ENCODE measurements at places on chromosomes 13 and 19. TPM values are rescaled to one million over a fixed set of nuclear protein-coding genes. Genes with fewer than 3 reads are reported as not detected.

DNA sequence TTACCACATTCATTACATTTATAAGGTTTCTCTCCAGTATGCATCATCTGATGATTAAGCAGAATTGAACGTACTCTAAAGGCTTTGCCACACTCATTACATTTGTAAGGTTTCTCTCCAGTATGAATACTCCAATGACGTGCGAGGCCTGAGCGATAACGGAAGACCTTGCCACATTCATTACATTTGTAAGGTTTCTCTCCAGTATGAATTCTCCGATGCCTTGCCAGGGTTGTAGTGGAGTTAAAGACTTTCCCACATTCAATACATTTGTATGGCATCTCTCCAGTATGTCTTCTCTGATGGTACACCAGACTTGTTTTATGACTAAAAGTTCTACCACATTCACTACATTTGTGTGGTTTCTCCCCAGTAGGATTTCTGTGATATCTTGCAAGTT is 16.8 kb upstream of the ZNF432 start:
- DNase-seq, result no peak

GRCh38 chr13:30622551-30622950 is 4.8 kb downstream of the USPL1 start:
- no peak for DNase-seq

- DNase-seq, result no peak
These were observed 2.0 kb upstream of the IL17D start for GRCh38 chr13:20701461-20701860.

DNA sequence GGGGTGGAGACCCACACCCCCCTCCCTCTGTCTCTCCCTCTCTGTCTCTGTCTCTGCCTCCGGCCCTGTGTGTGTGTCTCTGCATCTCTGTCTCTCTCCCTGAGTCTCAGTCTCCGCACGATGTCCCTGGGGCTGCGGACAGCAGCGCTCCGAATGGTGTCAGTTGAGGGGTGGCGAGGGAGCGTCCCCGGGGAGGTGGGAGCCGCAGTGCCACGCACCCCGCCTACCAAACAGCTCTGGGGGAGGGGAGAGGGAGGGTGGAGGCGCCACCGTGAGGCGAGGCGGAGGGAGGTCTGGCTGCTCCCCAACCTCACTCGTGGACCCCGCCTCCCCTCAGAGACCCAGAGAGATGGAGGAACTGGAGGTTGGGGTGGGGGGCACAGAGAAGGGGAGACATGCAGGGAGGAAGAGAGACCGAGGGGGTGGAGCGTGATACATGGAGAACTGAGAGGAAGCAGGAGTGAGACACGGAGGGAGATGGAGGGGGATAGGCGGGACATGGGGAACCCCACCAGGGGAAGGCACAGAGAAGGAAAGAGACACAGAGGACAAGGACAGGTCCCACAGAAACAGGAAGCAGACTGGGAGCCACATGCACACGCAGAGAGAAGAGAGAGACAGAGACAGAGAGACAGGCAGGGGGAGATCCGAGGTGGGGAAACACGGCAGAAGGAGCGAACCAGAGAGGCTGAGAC is 7.2 kb downstream of the ERFL start:
- DNase-seq, result no peak

DNA sequence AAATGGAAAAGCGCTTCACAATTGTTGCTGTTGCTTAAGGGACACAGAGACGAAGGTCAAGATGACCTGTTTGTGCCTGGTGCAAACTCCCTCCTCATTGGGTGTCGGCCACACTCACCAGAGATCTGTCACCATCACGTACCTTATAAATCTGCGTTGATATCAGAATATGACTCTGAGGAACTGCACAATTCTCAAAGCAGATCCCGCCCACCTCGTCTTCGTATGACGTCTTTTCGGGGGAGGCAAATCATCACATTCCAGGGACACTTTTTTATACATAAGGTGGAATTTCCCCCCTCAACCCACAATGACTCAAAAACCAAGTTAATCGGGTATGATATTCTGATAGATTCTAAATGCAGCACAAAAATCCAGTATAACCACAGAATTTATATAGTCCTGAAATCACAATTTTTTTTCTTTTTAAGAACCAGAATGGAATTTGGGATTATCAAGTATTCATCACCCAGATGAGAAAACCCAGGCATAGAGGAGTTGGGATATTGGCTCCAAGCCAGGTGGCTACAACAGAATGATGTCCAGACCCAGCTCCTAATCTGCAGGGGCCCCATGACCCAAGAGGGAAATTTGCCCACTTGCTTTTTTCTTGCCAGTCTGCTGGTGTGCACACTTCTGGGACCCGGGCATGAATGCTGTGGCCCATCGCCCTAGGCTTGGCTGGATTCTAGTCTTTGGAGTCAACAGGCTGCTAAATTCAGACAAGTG is 50.6 kb upstream of the MTIF3 start:
- peak; percentile 36 for DNase-seq

DNA sequence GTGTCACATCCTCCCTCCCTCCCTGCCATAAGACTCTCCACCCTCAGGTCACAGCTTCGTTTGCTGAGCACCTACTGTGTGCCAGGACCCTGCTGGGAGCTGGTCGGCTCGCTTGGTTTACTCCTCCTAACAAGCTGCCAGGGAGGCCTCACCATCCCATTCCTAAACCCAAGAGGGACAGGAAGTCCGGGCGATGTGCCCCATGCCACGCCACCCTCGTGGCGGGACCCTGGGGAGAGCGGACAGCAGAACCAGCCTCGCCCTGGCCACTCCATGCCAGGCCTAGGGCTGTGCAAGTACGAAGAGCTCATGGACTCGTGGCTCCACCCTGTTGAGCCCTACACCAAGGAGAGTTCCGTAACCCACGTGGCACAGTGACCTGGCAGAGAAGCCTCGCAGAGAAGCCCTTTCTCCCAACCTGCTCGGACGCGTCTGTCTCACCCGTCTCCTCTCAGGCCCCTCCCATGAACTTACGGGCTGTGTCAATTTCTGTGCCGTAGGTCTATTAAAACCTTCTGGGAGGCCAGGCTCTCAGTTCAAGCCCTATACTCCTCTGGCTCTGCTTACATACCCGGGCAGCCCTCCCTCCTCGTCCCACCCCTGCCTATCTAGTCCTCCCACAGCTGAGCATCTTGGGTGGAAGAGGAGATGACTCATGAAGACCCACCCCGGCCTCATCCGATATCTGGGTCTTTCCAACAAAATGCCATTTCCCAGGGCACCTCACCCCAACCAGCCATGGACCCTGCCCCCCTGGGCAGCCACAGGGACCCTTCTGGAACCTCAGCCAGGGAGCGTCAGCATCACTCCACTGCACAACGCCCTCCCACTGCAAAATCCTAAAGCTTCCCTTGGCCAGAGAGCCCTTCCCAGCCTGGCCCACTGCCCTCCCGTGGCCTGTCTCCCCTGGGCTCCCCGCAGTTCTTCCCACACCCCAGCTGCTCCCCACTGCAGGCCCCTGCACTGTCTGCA is 2.6 kb downstream of the UBXN6 start:
- peak; percentile 82 for DNase-seq

DNA sequence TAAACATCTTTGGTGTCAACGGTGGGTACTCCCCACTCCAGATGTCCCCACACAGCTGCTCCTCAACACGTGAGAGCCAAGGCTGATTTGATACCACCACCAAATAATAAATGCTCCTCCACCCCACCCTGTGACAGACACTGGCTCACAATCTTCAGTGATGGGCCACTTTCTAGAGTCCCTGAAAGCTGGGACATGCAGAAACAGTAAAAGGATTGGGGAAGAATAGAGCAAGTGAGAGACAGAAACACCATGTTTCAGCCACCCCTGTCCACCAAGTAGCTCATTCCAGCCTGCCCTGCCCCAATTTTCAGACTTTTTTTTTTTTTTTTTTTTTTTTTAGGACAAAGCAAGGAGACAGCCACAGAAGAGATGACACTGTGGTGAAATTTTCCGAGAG is 1.6 kb downstream of the SLC46A3 start:
- no peak for DNase-seq

DNA sequence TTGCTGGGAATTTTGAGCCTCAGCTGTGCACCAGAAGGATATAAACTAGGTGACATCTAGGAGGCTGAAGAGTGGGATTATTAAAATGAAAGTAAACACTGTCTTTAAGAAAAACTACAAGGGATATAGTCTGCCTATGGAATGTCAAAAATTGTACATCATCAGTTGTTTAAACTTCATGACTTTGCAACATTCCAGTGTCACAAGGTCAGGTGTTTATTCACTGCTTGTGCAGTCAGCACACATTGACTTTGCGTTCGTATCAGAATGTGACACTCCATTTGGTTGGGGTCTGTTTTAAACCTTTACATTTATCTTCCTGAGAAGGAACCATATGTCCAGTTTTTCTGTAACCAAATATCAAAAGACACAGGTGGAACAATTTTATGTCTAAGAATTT is 85.6 kb downstream of the KL start:
- no peak for DNase-seq

- no peak for DNase-seq
These were observed 47.7 kb downstream of the KLF2 start for GRCh38 chr19:16372065-16372915.

- DNase-seq, result peak; percentile 94
These were observed 499.5 kb upstream of the SPRY2 start for GRCh38 chr13:80840316-80840976.

DNA sequence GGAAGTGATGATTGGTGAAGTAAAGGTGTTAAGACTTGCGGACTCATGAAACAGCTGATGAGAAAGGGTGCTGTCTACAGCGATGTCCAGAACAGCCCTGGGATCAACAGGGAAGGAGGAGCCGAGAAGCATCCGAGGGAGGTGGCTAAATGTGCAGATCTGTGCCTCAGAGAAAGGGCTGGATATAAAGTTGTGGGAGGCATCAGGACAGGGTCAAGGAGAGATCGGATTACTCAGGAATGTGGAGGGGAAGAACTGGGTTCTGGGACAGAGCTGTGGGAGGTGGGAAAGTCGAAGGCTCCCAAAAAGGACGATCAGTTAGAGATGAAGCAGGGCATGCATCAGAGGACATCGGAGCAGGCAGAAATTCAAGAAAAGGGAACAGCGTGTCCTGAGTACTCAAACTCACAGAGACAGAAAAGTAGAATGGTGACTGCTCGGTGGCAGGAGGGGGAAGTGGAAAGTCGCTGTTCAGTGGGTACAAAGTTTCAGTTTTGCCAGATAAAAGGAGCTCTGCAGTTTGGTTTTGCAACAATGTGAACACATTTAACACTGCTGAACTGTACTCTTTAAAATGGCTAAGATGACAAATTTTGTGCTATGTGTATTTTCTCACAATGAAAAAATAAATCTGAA is 1.9 kb downstream of the SIGLEC14 start:
- DNase-seq, result no peak

- no peak for DNase-seq
These were observed 72.9 kb upstream of the GPR183 start for GRCh38 chr13:99379856-99380801.

DNA sequence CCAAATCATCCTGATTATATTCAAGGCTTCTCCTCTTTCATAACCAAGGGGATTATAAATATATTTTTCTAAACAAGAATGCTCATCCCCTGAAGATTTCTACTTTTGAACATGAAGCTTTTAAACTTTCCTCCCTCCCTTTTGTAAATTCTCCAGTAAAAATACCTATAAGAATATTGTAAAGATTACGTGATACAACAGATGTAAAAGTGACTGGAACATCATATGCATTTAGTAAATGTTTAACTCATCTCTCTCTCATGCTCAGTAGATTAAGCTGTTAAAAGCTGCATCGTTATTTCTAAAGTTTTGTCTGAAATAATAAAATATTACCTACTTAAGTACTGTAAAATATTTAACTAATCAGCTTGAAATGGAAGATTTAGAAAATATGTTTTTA is 281.1 kb downstream of the SPRY2 start:
- DNase-seq, result no peak

DNA sequence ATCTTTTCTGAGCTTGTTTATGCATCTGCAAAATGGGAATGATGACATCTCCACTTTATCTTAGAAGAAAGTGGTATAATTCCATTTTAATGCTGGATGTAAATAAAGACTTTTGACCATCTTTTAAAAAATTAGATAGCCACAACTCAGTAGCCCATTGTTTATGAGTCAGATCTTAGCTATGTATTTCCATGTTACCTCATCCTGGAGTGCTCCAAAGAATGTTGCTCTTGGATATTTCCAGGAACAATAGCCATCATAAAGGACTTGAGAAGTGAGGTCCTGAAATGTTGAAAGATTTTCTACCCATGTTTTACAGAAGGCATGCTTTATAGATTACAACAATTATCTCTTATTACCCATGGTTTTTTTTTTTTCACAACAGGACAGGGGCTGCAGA is 229.3 kb upstream of the EDNRB start:
- peak; percentile 87 for DNase-seq

DNA sequence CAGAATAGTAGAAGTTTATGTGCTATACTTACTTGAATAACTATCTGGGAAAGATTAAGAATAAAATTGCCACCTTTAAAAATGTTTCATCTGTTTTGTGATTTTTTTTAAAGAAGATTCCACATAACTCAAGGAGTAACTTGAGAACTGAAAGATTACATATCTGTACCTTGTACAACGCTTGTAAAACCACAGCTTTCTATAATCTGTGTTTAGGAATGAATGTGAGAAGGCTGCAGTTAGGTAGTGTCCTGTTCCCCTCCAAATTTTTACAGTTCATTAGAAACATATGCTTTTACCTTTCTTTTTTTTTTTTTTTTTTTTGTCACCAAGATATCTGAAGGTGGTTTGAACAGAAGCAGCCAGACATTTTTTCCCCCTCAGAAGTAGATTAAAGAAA is 312.8 kb upstream of the GPC6 start:
- no peak for DNase-seq

DNA sequence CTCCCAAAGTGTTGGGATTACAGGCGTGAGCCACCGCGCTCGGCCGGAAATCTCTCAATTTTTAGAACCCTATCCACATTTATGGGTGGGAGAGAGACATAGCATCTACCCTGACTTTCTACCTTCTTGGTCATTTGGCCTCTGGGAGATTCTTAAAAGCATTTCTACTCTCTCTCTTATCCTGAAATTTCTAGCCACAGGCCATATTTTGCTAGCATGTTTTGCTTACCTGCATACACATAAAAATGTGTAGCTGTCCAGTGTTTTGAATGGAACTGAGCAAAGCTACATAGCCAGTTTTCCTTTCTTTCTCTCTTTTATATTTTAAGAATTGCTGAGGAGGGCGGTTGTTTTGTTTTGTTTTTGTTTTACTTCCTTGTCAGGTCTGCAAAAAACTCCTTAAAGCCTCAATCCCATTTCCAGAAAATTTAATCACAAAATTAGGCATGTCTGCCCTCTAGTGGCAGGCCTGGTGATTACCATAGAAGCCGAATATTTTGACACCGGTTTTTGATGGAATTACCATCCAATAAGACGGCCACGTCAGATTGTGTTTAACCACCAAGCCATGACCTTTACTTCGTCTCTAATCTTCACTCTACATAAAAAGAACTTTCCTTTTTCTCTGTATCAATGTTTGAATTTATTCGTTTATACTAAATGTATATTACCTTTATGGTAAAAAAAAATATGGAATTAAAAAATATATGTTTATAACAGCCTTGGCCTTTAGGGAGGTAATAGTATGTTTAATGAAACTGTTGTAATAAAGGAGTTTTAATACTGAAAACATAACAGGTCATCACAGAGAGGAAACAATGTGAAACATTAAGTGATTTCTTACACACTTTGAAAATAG is 34.4 kb upstream of the OXGR1 start:
- peak; percentile 62 for DNase-seq

Gene KANK3
- 0.09 TPM for total RNA-seq

Gene SIGLECL1
- total RNA-seq, result not detected

Gene C19orf85
- total RNA-seq, result not detected

Gene OR7D4
- total RNA-seq, result not detected

Gene LILRB5
- total RNA-seq, result not detected

Gene IGFL4
- total RNA-seq, result 0.74 TPM

Gene VSTM2B
- total RNA-seq, result not detected
